ENCODE measurements at places on chromosomes 12 and 14.

- no peak for DNase-seq
Measured at GRCh38 chr14:98931911-98932310, 340.1 kb downstream of the BCL11B start.

GRCh38 chr14:85087201-85087600 is 442.7 kb upstream of the FLRT2 start:
- DNase-seq: no peak

- no peak for DNase-seq
Measured at GRCh38 chr14:68476212-68477109, 316.4 kb downstream of the ZFP36L1 start.

DNA sequence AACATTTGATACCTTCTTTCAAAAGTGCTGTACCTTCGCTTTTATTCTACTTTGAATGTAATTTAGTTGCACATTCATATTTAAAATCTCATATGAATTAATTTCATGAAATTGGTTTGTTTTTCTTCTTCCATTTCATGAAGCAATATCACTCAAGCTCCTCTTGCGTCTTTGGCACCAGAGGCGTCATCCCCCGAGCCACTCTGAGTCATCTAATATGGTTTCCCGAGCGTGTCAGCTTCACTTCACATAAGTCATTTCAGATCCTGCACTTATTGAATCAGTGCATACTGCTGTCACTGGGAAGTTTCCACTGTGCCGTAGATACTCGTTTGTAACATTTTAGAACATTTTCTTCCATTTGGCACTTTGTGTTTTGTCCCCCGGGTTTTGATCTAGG is 105.6 kb downstream of the SLC25A47 start:
- no peak for DNase-seq

GRCh38 chr12:58809064-58809607 is 111.2 kb downstream of the LRIG3 start:
- no peak for DNase-seq

GRCh38 chr12:69872804-69873203 is 47.8 kb downstream of the MYRFL start:
- DNase-seq: no peak

GRCh38 chr14:104244221-104245011 is 106.0 kb downstream of the KIF26A start:
- peak; percentile 69 for DNase-seq

GRCh38 chr14:61972711-61973110 is 210.5 kb downstream of the SNAPC1 start:
- no peak for DNase-seq

- DNase-seq: no peak
Measured at GRCh38 chr14:69345402-69345801, 52.7 kb downstream of the ERH start.

- DNase-seq: no peak
Measured at GRCh38 chr12:100845095-100845494, 50.5 kb downstream of the ANO4 start.

GRCh38 chr14:102686196-102686801 is 91.0 kb upstream of the TRAF3 start:
- DNase-seq: no peak

DNA sequence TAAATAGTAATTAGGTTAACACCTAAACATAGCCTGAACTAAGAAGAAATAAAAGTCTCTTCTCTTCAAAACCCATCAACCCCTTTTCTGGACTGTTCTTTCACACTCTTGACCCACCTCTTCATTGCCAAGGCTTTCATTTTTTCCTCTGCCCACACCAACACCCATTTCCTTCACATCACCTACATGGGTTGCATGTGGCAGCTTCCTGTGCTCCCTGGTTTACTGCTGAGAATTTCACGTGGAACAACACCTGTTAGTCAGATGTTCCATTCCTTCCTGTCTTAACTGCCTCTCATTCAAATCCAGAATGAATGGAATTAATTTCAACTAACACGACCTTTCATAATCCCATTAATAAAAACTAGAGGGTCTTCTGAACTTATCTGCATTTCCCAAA is 157.3 kb downstream of the BCAT1 start:
- DNase-seq: no peak

GRCh38 chr12:50746431-50746830 is 17.5 kb upstream of the ATF1 start:
- no peak for DNase-seq

DNA sequence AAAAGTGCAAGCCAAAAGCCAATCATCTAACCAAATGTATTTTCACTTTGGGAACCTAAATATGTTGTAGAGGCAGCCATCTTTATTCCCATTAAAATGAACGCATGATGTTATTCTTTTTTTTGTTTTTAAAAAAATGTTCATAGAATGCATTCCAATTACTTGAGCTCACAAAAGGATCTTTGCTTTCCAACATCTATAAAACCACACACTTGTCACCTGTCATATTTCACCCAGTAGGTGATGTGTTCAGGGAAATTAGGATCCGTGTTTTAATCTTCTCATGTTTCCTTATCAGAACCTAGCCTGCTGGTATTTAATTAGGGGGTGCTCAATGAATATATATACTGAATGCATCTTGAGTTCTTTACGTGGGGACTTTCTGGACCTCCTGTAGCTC is 13.6 kb downstream of the TTC8 start:
- no peak for DNase-seq

DNA sequence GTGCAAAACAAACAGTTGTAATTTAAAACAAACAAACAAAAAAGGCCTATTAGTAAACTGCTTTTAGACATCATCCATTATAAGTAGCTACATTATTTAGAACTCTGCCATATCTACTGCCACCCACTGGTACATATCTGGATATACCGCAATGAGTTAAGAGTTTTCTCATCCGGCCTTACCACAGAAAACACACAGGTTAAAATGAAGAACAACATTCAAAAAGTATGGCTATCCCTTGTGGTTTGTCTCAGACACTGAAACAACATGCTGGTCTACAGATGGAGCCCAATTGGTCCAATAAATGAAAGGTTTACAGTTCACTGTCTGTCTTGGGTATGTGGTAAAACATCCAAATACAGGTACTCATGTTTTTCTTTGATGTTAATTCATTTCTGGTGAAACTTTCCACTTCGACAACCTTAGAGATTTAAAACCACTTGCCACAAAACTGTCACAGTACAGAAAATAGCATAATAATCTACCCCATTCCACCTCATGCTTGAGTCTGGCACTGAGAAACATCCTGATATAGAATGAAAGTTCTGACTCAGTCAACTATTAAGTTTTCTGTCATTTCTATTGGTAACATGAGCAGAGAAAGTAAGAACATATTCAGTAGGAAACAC is 354.3 kb downstream of the CEP128 start:
- no peak for DNase-seq

- DNase-seq: no peak
Measured at GRCh38 chr14:66311990-66312389, 174.2 kb upstream of the CCDC196 start.

GRCh38 chr12:56387152-56387736 is 24.6 kb upstream of the APOF start:
- DNase-seq: no peak

DNA sequence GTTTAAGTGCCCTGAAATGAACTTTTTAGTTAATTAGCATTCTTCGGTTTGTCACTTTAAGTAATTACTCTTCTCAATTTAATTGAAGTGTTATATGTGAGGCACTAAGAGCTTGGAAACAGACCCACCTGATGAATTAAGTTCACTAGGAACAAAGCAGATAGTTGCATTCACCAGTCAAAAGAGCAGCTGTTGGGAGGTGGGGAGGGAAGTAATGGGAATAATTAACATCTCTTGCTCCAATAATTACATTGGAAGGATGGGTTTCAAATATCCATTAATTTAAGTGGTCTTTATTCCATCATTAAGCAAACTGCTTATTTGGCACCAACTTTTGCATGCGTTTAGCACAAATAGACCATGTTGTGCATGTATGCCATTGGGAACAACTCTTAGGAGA is 667.2 kb downstream of the GALC start:
- no peak for DNase-seq

GRCh38 chr12:105225505-105226015 is 10.4 kb downstream of the APPL2 start:
- no peak for DNase-seq

DNA sequence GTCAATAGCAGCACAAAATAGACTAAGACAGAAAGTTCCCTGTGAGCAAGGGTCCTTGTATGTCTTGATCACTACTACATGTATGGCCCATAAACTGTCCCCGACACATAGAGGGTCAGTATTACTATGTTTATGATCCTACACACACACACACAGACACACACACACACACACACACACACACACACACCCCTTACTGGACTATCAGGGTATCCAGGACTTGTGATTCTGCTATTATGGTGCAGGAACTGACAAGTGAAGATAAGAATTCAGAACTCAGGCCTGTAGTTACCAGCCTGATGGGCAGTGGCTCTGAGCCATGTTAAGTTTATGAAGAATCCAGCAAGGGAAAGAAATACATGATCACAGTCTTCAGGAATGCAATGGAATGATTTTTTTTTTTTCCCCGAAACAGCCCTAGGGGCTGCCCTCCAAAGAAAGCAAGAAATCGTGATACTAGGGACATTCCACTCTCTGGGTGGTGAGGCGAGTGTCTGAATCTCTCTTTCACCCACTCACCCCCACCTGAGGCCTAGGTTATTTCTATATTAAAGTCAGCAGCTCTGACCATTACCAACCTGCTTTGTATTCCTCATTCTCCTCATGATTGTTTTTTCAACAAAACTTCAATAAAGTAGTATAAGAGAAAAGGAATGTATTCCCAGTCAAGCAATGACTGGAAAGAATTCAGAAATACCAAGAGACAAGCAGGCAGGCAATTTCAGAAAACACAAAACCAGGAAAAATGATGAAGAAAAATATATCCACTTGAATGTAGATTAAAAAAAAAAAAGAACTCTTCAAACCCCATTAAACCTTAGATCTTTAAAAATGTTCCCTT is 105.8 kb downstream of the AVPR1A start:
- no peak for DNase-seq

- DNase-seq: no peak
Measured at GRCh38 chr14:55052269-55052930, 953 bp downstream of the MAPK1IP1L start.

DNA sequence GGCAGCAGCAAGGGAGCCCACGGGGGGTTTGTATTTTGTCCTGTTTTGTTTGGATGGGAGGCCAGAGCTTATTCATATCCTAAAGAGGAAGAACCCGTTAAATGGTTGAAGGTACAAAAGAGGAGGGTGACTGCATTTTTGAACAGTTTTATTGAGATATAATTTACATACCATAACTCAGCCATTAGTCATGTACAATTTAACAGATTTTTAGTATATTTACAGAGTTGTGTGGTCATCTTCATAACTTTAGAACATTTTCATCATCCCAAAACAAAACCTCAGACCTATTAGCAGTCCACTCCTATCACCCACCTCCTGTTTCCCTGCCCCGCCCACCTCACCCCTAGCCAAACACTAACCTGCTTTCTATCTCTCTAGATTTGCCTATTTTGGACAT is 12.6 kb downstream of the NRDE2 start:
- DNase-seq: no peak

DNA sequence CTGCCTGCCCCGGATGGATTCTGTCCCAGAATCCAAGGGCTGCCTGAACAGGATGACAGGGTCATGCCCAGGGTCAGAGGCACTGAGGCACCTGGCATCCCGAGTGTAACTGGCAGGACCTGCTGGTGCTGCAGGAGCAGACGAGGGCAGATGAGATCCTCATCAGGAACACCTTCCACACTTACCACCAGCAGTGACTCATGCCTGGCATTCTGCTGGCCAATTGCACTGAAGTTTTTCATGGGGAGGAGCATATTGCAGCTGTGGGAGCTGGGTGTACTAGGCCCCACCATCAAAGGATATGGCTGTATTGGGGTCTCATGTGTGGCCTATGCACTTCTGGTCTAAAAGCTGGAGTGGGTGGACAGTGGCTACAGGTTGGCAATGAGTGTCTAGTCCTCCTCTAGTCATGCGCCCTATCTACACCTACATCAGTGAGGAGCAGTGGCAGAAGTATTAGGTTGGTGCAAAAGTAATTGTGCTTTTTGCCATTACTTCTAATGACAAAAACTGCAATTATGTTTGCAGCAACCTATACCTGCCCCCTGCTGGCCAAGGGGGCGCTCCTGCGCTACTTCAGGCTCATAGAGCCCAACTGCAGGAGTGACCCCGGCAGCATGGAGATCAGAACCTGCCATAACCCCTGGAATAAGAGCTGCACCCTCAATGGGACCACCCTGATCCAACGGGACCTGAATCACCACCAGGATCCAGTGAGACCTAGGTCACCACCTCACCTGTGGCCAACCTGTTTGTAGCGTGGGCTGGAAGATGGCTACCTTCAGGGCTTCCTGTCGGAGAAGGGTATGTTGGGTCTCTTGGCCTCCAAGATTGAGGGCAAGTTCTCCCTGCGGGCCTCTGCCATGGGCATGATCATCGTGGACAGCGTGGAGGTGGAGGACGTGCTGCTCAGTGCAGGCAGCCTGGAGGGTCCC is 8.0 kb upstream of the C12orf42 start:
- DNase-seq: no peak

DNA sequence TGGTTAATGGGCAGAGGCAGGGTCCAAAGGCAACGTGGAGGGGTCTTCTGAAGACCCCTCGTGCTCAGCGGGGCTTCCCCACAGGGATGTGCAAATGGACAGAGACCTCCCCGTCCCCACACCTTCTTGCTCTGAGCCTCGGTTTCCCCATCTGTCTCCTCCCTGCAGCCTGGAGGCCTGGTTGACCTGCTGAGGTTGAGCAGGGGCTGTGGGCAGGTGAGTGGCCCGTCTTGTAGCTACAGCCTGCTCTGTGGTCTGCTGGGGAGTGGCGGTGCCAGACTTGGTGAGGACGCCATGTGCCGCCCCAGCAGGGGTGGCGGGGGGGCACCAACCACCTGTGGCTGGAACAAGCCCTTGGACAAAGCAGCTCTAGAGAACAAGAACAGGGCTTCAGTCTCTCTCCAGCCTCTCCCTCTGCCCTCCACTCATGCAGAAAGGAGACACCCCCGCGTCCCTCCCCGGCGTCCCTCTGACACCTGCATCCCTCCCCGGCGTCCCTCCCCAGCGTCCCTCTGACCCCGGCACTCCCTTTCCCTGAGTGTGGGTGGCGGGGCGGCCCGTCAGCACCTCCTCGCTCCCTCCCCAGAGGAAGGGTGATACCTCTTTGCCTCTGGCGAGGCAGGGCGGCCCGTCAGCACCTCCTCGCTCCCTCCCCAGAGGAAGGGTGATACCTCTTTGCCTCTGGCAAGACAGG is 83.7 kb downstream of the NOC4L start:
- no peak for DNase-seq

- no peak for DNase-seq
Measured at GRCh38 chr12:49961993-49962764, 507 bp downstream of the AQP5 start.

- no peak for DNase-seq
Measured at GRCh38 chr12:96770219-96771102, 136.6 kb upstream of the NEDD1 start.

Data from right forelimb (tissue), 1 donor.